ENCODE measurements at places on chromosomes 3 and 15. TPM values are rescaled to one million over a fixed set of nuclear protein-coding genes. Genes with fewer than 3 reads are reported as not detected.
A peak's percentile ranks its signal among the peaks of the same experiment; 100 is the strongest.

DNA sequence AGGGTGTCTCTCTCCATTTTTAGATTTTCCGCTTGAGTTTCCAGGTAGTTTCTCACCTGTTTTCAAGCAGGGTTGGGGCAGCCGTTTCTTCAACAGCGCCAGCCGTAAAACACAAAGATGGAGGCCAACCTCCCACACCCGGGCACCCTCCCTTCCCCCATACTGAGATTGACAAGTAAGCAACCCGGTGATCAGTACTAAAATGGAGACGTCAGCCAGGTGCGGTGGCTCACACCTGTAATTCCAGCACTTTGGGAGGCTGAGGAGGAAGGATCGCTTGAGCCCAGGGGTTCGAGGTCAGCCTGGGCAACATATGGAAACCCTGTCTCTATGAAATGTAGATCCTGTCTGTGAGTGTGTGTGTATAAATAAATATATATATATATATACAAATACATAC, 903 bp upstream of the ZSCAN2 start:
- DNase-seq = peak; percentile 22
- H3K4me1 ChIP-seq = peaks cover 8% of the 10 kb centered on the region
- no peaks in the 10 kb centered on the region for H3K27me3 ChIP-seq
- peaks cover 11% of the 10 kb centered on the region for H3K36me3 ChIP-seq
- no peak overlapping the region for H3K4me3 ChIP-seq
- H3K27ac ChIP-seq = no peak overlapping the region

GRCh38 chr3:136750209-136750896, 1.8 kb downstream of the STAG1 start:
- peaks cover 2% of the 10 kb centered on the region for H3K36me3 ChIP-seq
- peaks cover 16% of the 10 kb centered on the region for H3K4me1 ChIP-seq
- peak overlapping the region; percentile 70 for H3K4me3 ChIP-seq
- no peaks in the 10 kb centered on the region for H3K27me3 ChIP-seq
- peak; percentile 23 for DNase-seq
- peak overlapping the region; percentile 97 for H3K27ac ChIP-seq

DNA sequence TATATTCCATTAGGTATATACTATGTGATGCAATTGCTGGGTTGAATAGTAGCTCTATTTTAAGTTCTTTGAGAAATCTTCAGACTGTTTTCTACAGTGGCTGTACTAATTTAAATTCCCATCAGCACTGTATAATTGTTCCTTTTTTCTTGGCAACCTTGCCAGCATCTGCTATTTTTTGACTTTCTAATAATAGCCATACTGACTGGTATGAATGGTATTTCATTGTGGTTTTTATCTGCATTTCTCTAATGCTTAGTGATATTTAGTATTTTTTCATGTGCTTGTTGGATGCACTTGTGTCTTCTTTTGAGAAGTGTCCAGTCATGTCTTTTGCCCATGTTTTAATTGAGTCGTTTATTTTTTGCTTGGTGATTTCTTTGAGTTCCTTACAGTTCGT, 145.1 kb upstream of the PLSCR5 start:
- no peaks in the 10 kb centered on the region for H3K36me3 ChIP-seq
- no peak overlapping the region for H3K27ac ChIP-seq
- H3K4me1 ChIP-seq = no peaks in the 10 kb centered on the region
- DNase-seq = no peak
- no peaks in the 10 kb centered on the region for H3K27me3 ChIP-seq

Gene ANKRD34C
- polyA plus RNA-seq = not detected

- no peak for DNase-seq
- H3K4me1 ChIP-seq = peaks cover 5% of the 10 kb centered on the region
- H3K27ac ChIP-seq = no peak overlapping the region
- H3K4me3 ChIP-seq = no peak overlapping the region
- no peaks in the 10 kb centered on the region for H3K36me3 ChIP-seq
Measured at GRCh38 chr15:79172801-79173460, 82.4 kb upstream of the RASGRF1 start.

- no peaks in the 10 kb centered on the region for H3K4me1 ChIP-seq
- DNase-seq = no peak
- no peak overlapping the region for H3K4me3 ChIP-seq
- H3K27ac ChIP-seq = no peak overlapping the region
- no peaks in the 10 kb centered on the region for H3K27me3 ChIP-seq
- H3K36me3 ChIP-seq = no peaks in the 10 kb centered on the region
Measured at GRCh38 chr15:39066677-39067076, 502.1 kb upstream of the RASGRP1 start.

Gene KLHL40
- 86.0 TPM for polyA plus RNA-seq

Gene ARPP21
- 171 TPM for polyA plus RNA-seq

DNA sequence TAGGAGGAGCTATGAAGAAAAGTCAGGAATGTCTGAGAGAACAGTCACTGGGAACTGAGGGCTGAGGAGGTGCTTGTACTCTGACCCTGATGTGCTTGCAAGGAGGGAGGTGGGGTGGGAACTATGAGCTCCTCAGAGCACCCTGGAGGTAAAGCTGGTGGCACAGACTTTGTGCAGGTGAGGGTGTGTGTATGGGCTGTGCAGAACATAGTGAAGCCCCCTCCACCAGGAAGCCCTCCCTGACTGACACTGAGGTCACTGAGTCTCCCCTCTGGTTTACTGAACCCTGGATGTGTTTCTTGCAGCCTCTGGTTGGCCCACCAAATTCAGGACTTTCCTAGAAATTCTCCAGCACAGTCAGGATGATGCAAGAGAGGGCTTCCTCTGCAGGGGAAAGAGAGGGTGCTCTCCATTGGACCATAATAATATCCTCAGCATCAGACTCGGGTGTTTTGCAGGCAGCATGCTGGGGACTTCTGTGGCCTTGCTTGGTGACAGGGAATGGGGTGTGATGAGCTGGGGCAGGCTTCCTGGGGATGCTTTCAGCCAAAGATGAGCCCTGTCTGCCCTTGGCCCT, 1.5 kb upstream of the ISLR start:
- H3K4me3 ChIP-seq = no peak overlapping the region
- no peak for DNase-seq
- H3K27me3 ChIP-seq = no peaks in the 10 kb centered on the region
- peak overlapping the region; percentile 93 for H3K27ac ChIP-seq
- peaks cover 4% of the 10 kb centered on the region for H3K36me3 ChIP-seq
- peaks cover 86% of the 10 kb centered on the region for H3K4me1 ChIP-seq

Gene GOLGA6L7
- polyA plus RNA-seq = 0.15 TPM

GRCh38 chr3:10432156-10432845, 73.1 kb downstream of the ATP2B2 start:
- peaks cover 9% of the 10 kb centered on the region for H3K4me1 ChIP-seq
- DNase-seq = no peak
- peaks cover 3% of the 10 kb centered on the region for H3K27me3 ChIP-seq
- H3K36me3 ChIP-seq = no peaks in the 10 kb centered on the region

Gene FYCO1
- polyA plus RNA-seq = 25.4 TPM

DNA sequence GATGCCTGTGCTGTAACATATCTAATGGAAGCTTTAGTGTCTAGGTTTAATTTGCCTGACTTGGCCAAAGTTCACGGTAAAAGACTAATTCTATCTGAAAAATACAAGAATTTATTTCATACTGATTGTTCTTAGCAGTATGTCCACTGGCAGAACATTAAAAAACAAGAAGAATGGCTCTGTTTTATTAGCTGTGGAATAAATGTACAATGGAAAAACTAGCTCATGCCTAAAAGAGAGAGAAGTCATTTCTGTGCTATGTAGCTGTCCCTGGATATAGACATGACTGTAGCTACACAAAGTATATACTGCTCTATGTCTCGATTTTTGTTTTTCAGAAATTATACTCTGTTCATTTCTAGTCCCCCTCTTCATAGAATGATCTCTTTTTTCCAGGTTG, 13.9 kb upstream of the VGLL3 start:
- no peak overlapping the region for H3K4me3 ChIP-seq
- no peaks in the 10 kb centered on the region for H3K27me3 ChIP-seq
- H3K4me1 ChIP-seq = no peaks in the 10 kb centered on the region
- peak; percentile 86 for DNase-seq
- H3K36me3 ChIP-seq = no peaks in the 10 kb centered on the region

- DNase-seq = peak; percentile 35
- no peaks in the 10 kb centered on the region for H3K27me3 ChIP-seq
- H3K4me1 ChIP-seq = no peaks in the 10 kb centered on the region
Measured at GRCh38 chr3:169122416-169122815, 541.1 kb downstream of the MECOM start.

Gene SEMA3F
- 26.8 TPM for polyA plus RNA-seq

DNA sequence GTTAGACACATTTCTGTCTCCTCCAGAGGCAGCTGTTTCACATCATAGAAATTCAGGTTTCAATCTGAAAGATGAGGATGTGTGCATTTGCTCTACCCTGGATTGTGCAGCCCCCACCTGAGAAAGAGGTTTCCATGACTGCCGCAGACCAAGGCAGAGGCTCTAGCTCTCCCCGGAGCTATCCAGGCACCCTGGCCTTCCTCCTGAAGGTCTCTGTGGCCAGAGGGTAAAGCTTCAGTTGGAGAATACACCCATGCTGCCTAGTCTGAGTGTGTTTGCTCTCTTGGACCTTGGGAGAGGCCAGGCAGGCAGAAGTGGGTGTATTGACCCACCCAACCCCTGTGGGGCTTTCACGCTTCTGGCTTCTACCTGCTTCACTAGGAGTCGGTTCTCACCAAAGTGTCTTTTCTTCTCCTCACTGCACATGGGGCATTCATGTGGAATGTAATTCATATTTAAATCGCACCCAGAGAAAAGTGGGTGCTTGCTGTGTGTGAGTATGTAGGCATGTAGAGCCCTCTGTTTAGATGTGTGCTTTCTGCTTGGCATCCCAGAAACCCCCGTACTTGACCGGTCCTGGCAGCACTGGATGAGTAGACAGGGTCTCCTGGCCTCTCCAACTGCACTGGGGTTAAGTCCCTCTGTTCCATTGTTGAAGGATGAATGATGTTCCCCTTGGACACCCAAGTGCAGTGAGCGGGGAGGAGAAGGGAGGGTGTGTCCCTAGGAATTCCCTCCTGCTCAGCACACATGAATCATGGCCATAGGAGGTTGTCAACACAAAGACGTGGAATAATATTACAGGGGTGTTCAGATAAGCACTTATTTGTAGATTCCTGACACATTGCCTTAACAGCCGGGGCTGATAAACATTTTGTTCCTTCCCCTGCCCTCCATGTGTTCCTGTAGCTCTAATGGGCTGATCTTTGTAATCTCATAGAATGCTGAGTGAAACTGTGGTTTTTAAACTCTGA, 20.3 kb upstream of the RAB6B start:
- no peak overlapping the region for H3K4me3 ChIP-seq
- DNase-seq = no peak
- H3K27ac ChIP-seq = no peak overlapping the region
- peaks cover 9% of the 10 kb centered on the region for H3K27me3 ChIP-seq
- H3K4me1 ChIP-seq = no peaks in the 10 kb centered on the region

DNA sequence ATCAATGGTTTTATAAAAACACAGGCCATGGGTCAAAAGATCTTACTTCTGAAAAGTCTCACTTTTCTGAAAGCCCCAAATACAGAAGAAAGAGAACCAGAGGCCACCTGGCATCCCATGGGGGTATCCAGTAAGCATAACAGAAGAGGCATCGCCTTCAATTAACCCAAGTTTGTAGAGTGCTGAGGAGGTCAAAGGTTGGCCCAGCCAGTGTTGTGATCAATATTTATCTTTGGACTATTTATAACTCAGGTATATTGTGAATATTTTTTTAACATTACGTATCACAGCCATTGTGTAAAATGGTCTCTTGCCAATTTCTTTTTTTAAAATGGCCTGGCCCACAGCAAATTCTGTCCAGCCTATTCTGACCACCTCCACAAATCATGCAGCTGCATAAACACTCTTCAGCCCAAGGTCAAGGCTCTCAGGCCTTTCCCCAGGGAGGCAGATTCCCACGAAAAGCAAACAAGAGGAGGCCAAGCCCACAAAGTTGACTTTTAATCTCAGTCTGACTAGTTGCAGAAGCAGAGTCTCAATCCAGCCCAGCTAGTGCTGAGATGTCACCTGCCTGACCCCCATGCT, 26.2 kb upstream of the SPTBN5 start:
- peak; percentile 88 for DNase-seq
- no peaks in the 10 kb centered on the region for H3K27me3 ChIP-seq
- no peak overlapping the region for H3K4me3 ChIP-seq
- H3K27ac ChIP-seq = peak overlapping the region; percentile 43
- H3K36me3 ChIP-seq = peaks cover 23% of the 10 kb centered on the region

Gene FMN1
- polyA plus RNA-seq = 0.83 TPM

DNA sequence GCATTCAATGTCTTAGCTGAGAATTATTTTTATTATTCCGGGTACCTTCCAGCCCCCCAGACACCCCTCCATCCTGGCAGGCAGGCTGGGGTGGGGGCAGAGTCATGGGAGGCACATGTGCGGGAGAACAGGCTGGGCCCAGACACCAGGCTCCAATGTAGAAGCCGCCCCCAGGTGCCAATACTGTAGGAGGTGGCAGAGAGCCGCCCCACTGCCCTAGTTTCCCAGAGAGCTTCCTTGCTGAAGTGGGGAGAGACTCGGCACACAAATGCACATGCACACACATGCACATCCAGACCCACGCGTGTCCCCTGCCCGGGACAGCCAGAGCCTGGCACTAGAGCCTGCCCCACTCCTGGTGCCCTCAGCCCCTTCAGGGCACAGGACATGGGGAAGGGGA, 98.4 kb upstream of the LINGO1 start:
- H3K4me3 ChIP-seq = no peak overlapping the region
- H3K36me3 ChIP-seq = no peaks in the 10 kb centered on the region
- no peak overlapping the region for H3K27ac ChIP-seq
- no peak for DNase-seq
- H3K27me3 ChIP-seq = no peaks in the 10 kb centered on the region

- H3K27ac ChIP-seq = no peak overlapping the region
- no peak for DNase-seq
- H3K4me3 ChIP-seq = no peak overlapping the region
- no peaks in the 10 kb centered on the region for H3K36me3 ChIP-seq
- peaks cover 17% of the 10 kb centered on the region for H3K4me1 ChIP-seq
- no peaks in the 10 kb centered on the region for H3K27me3 ChIP-seq
Measured at GRCh38 chr3:172218350-172219323, 179.3 kb downstream of the FNDC3B start.

Gene SELENOS
- polyA plus RNA-seq = 39.3 TPM

DNA sequence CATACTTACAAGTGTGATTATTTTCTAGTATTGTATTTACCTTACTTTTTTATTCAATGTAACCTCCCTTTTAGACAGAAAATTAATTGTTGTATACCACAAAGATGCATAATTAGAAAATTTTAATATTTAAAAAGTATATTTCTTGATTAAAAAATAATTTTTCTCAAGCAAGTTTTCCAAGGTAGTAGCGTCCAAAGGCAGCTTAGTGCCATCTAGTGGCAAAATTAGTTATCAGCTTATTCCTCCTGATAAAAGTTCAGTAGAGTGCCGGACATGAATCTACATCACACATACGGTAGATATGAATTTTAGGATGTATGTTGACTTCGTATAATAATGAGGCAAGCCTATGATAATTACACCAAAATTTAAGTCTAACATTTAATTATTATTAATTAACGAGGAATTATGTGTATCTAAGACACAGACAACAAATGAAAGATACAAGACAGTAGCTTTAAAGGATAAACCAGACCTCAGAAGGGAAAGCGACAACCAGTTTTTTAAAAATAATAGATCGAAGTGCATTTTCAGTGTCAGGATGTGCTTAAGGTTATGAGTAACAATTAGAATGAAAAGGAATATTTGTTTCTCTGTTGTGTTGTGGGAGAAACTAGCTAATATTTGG, 405.9 kb downstream of the ROBO1 start:
- no peak overlapping the region for H3K27ac ChIP-seq
- H3K36me3 ChIP-seq = no peaks in the 10 kb centered on the region
- no peaks in the 10 kb centered on the region for H3K4me1 ChIP-seq
- no peaks in the 10 kb centered on the region for H3K27me3 ChIP-seq
- peak; percentile 59 for DNase-seq

Measured in muscle of leg (tissue), 16 donors.